Stimulated activated CD4-positive, alpha-beta T cell treated with anti-CD3 and anti-CD28 coated beads, Interleukin-2, amount 100 ng/mL, for 48 hours (primary cell): ENCODE measurements at places on chromosomes 7 and 10.

- no peak for DNase-seq
Measured at GRCh38 chr10:101367569-101368453, 13.8 kb downstream of the BTRC start.

DNA sequence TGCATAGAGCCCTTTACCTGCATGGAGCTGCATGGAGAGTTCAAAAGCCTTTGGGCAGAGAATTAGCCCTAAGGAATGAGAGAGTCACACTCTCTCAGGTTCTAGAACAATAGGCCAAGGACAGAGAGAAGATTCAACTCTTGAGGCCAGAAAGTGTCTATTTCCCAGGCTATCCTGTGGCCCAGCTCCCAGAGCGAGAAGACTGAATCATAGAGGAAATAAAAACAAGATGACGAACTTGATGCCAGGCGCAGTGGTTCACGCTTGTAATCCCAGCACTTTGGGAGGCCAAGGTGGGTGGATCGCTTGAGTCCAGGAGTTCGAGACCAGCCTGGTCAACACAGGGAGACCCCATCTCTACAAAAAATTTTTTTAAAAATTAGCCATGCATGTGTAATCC, 18.3 kb upstream of the PODXL start:
- no peak for DNase-seq

- no peak for DNase-seq
Measured at GRCh38 chr10:3102720-3103427, 35.5 kb downstream of the PFKP start.

DNA sequence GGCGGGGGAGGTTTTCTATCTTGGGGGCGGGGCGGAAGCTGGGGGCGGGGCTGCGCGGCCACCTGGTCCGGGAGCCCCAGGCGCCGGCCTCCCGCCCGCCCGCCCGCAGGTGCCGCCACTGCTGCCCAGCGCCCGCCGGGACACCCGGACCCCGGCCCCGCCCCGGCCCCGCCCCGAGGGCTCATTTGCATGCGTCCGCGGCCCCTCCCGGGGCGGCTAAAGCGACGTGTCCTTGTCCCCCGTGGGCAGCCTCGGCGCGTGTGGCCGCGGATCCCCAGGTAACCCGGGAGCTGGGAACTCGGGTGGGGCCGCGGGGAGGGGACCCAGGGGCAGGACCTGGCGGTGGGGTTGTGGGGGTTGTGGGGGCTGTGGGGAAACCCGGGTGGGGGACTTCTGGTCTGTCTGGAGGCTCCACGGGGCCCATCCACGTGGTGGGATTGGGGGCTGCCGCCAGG, at the start of gene BHLHA15:
Gene BHLHA15, plus strand, starts transcription at position 219 of the 455 bp plus-strand sequence. CDS start 871 bp downstream, outside the sequence.
- peak; percentile 19 for DNase-seq

DNA sequence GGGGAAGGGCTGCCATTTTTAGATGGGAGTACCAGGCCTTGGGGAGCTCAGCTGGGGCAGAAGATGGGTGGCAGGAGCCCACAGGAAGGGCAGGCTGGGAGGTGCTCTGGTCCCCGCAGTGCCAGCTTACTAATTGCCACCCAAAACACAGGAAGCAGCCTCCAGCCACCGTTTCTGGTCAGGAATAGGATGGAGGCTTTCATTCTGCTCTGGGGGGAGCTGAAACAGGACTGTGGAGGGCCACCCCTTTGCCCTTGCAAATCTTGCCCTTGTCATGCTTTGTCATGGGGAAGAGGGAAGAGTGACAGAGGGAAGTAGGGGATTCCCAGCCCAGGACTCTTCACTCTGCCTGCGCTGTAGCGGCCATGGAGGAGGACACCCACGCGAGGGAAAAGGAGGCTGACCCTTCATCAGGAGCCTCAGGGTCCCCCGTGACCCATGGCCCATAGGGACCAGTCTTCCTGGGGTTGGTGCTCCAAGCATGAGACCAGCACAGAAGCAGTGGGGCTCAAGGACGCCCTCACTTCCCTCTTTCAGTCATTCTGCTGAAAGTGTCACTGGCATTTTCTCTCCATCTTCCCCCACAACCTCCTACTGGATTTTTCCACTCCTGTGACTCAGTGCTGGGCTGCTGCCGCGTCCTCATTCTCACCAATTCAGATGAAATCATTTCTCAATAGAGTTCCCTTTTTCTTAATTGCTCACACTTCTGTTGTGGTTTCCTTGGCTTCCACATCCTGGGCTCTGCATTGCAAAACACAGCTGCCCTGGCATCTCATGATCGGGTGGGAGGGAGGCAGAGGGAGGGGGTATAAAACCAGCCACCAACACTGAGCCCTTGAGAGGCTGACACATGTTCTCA, 61.9 kb downstream of the MKI67 start:
- DNase-seq = peak; percentile 65

DNA sequence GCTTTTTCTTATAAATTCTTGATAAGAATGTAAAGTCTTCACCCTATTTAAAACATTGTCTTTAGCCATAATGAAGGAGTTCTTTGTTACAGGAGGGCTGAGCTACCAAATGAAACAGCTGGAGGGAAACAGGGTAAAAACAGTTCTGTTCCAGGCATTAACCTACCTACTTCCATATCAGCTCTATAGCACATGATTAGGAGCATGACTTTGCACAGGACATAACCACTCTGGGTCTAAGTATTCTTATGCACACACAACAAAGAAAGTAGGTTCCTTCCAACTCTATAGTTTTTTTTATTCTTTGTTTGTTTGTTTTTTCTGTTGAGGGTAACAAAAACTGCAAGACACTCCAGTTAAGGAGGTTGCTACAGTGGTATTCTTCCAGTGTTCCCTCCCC, 52.7 kb downstream of the SCIN start:
- DNase-seq = no peak

DNA sequence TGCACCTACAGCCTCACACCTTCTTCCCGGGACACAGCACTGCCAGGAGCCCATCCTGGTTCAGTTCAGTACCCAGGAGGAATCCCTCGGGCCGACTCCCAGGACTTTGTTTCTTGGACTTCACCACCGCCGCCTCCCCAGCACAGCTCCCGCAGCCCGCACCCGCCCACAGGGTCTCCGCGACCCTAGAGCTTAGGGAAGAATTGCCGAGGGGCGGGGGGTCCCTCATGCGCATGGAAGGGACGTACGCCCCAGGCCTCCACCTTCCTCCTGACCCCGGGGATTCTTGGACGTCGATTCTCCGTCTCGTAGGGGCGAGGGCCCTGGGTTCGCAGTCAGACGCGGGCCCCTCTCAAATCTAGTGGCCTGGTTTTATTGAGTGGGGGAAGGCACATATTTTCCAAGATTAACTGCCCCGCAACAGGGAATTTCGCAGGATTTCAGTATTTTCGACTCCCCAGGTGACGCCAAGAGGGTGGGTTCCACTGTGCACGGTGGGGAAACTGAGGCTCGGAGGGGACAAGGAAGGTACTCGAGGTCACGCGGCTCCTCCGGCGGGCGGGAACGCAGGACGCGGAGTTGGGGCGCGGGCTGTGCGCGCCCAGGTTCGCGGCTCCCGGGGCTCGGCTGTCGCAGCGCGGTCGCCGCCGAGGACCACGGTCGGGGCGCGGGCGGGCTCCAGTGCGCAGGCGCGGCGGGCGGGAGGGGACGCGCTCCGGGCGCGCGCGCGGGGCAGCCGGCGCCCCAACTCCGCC, at the start of gene ADCY1:
Gene ADCY1, plus strand, starts transcription at position 708 of the 755 bp plus-strand sequence. CDS start 176 bp downstream, outside the sequence.
- DNase-seq = no peak

DNA sequence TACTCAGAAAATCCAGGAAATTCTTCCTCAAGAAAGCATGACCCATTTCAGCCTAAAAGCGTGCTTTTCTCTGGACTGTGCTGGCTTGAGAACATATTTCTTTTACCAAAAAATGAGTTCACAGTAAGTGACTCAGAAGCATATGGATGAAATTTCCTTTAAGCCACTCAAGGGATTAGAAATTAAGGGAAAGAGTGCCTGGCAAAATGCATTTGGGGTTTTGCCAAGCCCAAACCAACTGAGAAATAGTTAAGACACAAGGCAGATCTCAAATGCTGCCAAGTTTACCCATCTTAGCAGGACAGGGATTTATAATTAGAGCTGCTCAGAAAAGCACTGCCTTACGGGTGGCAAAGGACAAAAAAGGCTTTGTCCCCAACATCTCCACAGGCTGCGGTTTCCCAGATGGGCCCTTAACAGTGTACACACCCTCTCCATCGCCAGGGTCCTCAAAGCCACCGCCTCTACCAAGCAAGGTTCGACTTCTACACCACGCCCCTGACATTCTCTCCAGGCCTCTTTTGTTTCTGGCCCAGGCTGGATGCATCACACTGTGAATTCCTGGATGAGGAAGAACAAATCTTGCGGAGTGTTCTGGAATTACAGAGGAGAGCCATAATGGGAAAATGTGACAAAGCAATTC, 30.1 kb upstream of the CDHR3 start:
- DNase-seq = no peak
